Activated CD4-positive, alpha-beta memory T cell treated with anti-CD3 and anti-CD28 coated beads for 36 hours (primary cell): ENCODE measurements at places on chromosomes 6 and 20. TPM values are rescaled to one million over a fixed set of nuclear protein-coding genes. Genes with fewer than 3 reads are reported as not detected.

- no peak overlapping the region for H3K4me3 ChIP-seq
- H3K4me1 ChIP-seq: peaks cover 5% of the 10 kb centered on the region
- no peaks in the 10 kb centered on the region for H3K27me3 ChIP-seq
- no peak overlapping the region for H3K27ac ChIP-seq
- H3K36me3 ChIP-seq: peaks cover 62% of the 10 kb centered on the region
Observed at GRCh38 chr6:20487669-20488375, 46.4 kb upstream of the CDKAL1 start.

DNA sequence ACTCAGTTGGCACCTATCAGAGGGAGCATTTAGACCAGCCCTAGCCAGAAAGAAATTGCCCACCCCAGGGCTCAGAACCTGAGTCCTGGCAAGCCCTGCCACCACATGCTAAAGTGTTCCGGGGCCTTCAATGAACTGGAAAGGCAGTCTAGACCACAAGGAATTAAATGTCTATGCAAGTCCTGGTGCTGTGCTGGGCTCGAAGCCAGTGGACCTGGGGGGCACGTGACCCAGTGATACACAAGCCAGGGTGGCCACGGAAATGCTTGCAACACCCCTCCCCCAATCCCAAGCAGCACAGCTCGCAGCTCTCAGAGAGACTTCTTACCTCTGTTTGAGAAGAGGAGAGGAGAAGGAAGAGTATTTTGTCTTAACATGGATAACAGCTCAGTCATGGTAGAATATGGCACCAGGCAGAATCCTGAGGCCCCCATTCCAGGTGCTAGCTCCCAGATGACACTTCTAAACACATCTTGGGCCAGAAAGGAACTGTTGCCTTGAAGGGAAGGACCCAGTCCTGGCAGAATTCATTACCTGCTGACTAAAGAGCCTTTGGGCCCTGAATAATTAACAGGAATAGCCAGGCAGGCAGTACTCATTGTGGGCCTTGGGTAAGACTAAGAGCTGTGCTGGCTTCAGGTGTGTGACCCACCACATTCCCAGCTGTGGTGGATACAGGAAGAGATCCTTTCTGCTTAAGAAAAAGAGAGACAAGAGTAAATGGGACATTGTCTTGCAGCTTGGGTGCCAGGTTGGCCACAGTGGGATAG is 111.3 kb downstream of the BTBD9 start:
- no peaks in the 10 kb centered on the region for H3K27me3 ChIP-seq
- H3K4me1 ChIP-seq: peaks cover 9% of the 10 kb centered on the region
- DNase-seq: no peak
- no peak overlapping the region for H3K27ac ChIP-seq
- peaks cover 52% of the 10 kb centered on the region for H3K36me3 ChIP-seq

GRCh38 chr20:25991051-25991755 is 294.6 kb upstream of the ZNF337 start:
- no peak for DNase-seq
- no peak overlapping the region for H3K4me3 ChIP-seq
- H3K36me3 ChIP-seq: no peaks in the 10 kb centered on the region
- no peaks in the 10 kb centered on the region for H3K4me1 ChIP-seq
- H3K27me3 ChIP-seq: peaks cover 5% of the 10 kb centered on the region

DNA sequence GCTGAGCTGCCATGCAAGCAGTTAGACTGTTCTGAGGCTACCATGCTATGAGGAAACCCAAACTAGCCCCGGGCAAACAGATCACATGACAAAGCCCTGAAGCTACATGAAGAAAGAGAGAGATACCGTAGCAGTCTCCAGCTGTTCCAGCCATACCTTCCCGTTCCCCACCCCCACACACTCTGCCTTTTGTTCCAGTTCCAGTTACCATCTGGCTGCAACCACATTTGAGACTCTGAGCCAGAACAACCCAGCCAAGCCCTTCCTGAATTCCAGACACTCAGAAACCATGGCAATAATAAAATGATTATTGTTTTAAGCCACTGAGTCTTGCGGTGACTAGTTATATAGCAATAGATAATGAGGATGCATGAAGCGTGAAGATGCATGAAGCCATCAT is 28.3 kb downstream of the RIN2 start:
- DNase-seq: no peak
- no peak overlapping the region for H3K27ac ChIP-seq
- H3K4me3 ChIP-seq: no peak overlapping the region
- peaks cover 3% of the 10 kb centered on the region for H3K4me1 ChIP-seq
- no peaks in the 10 kb centered on the region for H3K36me3 ChIP-seq

GRCh38 chr6:149235130-149235561 is 82.4 kb upstream of the TAB2 start:
- DNase-seq: no peak
- no peaks in the 10 kb centered on the region for H3K27me3 ChIP-seq

Gene DNMT3B
- 1.7 TPM for total RNA-seq

Gene ADGB
- not detected for total RNA-seq

Gene PLAGL2
- 95.6 TPM for total RNA-seq

DNA sequence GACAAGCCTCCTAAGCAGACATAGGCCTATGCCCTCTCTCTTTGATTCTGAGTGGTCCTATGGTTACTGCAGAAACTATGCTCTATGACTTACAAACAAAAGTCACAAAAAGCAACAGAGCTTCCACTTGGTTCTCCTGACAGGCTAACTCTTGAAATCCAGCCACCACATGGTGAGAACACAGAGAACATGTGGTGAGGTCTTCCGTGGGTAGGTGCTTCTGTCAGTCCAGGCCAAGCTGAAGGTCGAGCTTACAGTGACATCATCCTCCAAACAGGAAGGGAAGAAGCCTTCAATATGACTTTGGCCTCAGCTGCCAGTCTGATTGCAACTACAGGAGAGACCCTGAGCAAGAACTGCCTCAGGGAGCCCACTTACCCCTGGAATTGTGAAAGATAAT is 265.5 kb downstream of the TBX18 start:
- no peaks in the 10 kb centered on the region for H3K27me3 ChIP-seq
- H3K27ac ChIP-seq: no peak overlapping the region
- no peak for DNase-seq
- no peaks in the 10 kb centered on the region for H3K4me1 ChIP-seq
